ENCODE measurements at places on chromosomes 13 and 19.
A peak's percentile ranks its signal among the peaks of the same experiment; 100 is the strongest.

GRCh38 chr13:46213242-46213641 is 1.5 kb downstream of the LRRC63 start:
- DNase-seq, result no peak

DNA sequence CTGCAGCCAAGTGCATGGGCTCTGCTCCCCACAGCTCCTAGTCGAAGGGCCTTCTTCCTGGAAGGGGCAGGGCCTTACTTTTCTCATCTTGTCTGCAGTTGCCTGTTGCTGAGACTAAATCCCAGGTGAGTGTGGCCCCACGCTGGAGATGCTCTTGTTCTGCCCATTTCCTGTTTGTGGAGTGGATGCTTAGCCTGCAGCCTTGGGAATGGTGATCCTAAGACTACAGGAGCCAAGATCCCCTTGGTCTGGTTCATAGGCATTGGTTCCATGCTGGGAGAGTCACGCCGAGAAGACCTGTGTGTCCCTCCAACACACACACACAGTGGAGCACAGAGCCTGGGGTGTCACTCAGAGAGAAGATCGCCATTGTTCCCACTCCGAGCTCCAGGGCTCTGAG is 23.5 kb downstream of the CFAP97D2 start:
- DNase-seq, result no peak

- DNase-seq, result no peak
Measured at GRCh38 chr19:12331211-12331941, 2.1 kb downstream of the ZNF563 start.

DNA sequence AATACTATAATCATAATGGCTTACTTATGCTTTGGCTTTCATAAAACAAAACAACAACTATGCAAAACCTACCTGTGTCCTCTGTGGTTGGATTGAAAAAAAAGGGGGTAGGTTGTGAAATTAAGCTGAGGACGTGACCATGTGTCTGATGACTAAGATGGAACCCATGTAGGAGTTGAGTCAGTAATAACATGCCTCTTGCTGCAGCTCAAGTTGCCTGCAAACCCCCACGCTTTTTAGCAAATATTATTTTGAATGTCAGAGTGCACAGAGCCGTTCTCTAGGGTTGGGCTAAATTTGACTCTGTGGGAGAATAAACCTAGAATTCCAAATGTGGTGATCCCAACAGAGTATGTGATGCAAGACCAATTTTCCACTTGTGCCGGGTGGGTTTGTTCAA is 209.3 kb downstream of the KCNRG start:
- DNase-seq, result no peak

GRCh38 chr19:9836021-9836420 is 903 bp downstream of the PIN1 start:
- DNase-seq, result peak; percentile 44

- DNase-seq, result peak; percentile 48
Measured at GRCh38 chr19:47274891-47275761, 441 bp downstream of the INAFM1 start.

DNA sequence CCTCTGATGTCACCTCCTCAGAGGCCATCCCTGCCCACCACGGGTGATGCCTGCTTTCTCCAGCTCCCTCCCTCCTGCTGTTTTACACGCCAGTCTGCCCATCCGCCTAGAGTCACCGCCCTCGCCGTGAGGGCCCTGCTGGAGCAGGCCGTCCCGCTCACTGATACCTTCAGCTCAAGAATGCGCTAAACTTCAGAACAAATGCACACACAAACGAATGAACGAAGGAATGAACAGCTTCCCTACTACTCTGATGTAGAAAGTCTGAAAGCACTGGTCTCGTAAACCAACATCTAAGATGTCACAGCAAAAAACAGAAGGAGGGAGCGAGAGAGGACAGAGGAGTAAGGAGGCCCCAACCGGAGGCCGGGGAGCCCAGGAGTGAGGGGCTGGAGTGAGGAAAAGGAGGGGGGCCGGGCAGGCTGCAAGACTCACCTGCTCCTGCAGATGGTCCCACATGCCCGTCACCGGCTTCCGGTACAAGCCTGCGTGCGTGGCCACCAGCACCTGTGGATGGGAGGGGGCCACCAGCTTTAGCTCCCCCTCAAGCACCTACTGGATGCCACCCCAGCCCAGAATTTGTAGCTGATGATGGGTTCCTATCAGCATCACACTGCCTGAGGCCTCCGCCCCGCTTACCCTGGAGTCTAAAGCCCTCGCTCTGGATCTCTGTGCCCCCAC is 4.0 kb downstream of the PNKP start:
- no peak for DNase-seq

GRCh38 chr13:110303644-110304043 is 3.3 kb downstream of the COL4A1 start:
- no peak for DNase-seq

- DNase-seq, result peak; percentile 40
Measured at GRCh38 chr13:23427881-23428528, 5.5 kb downstream of the SACS start.

- DNase-seq, result no peak
Measured at GRCh38 chr13:105960326-105960725, 575.1 kb downstream of the EFNB2 start.

GRCh38 chr13:94914895-94915294 is 202.6 kb upstream of the SOX21 start:
- no peak for DNase-seq

DNA sequence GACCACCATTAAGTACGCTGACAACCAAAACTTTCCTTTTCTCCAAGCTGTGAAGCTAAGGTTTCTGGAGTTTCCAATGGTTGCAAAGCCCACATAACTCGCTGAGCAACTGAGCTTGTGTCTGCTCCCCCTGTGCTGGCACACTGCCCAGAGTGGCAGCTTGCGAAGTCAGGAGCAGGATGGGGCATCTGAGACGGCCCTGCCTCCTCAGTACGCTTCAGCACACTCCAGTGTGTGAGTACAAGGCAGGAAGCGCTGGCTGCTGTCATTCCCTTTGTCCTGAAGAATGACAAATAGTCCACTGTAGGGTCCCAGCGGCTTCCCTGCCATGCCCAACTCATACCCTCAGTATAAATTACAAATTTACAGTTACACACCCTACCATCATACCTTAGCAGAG is 51.5 kb downstream of the SKA3 start:
- peak; percentile 63 for DNase-seq

DNA sequence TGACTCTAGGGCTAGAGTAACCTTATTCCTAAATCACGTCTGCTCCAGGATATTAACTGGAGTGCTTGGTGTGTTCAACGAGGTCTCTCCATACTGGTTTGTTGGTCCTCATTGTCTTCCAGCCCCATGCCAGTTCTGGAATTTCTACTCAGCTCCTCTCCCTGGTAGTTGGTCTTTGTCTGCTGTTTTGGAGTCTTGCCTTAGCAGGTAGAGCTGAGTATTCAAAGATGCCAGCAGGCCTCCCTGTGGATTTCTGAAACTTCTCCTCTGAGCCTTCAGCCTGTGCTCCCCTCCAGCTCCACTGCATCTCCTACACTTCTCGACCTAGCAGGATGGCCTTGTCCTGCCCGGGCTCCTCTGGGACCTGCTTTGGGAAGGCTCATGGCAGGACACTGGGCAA is 25.5 kb downstream of the SOX1 start:
- no peak for DNase-seq

- no peak for DNase-seq
Measured at GRCh38 chr13:73187106-73187505, 128.3 kb downstream of the KLF5 start.

- peak; percentile 85 for DNase-seq
Measured at GRCh38 chr19:36225219-36225892, 10.4 kb downstream of the ZNF146 start.

- no peak for DNase-seq
Measured at GRCh38 chr13:97136418-97136817, 85.7 kb upstream of the MBNL2 start.

- DNase-seq, result no peak
Measured at GRCh38 chr19:10260141-10260584, 8.1 kb downstream of the MRPL4 start.

DNA sequence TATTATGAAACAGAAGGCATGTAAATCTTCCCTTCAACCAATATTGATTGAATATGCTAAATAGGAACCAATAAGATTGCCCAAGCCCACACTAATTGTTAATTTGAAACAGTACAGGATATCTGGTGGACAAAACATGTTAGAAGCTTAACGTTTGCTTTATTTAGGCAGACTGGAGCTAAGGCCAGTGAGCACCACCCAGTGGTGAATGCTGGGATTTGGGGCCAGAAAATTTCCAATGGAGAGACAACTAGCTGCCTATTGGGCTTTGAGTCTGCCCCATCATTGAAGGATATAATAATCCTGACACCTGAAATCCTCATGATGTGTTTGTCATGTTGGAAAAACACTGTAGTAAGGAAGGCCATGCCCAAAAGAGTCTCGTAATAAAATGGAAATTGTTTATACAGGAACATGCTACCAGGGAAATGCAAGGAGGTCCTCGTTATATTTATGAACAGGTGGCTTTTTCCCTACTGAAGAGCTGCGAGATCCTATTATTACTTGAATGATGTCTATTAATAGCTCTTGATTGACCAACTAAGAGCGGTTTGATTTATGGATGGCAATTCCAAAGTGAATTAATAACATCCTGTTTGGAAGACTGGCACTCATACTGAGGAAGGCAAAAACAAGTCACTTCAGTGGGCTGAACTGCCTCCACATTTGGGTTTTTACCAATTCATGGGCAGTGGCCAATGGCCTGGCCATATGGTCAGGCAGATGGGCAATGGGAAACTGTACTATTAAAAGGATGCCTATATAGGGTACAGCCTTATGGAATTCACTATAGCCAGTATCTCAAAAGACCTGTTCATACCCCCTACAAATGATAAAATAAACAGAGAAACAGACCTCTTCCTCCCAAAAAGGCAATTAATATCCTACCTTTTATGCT is 8.7 kb downstream of the SIGLECL1 start:
- peak; percentile 6 for DNase-seq

- DNase-seq, result no peak
Measured at GRCh38 chr13:44876782-44877324, 112.4 kb downstream of the NUFIP1 start.

GRCh38 chr13:112107289-112107688 is 40.3 kb downstream of the SOX1 start:
- no peak for DNase-seq

- peak; percentile 80 for DNase-seq
Measured at GRCh38 chr13:47337781-47338507, 441.1 kb upstream of the HTR2A start.

GRCh38 chr13:70188567-70188966 is 80.3 kb upstream of the KLHL1 start:
- DNase-seq, result no peak
